ENCODE measurements at places on chromosomes 6 and 20.

DNA sequence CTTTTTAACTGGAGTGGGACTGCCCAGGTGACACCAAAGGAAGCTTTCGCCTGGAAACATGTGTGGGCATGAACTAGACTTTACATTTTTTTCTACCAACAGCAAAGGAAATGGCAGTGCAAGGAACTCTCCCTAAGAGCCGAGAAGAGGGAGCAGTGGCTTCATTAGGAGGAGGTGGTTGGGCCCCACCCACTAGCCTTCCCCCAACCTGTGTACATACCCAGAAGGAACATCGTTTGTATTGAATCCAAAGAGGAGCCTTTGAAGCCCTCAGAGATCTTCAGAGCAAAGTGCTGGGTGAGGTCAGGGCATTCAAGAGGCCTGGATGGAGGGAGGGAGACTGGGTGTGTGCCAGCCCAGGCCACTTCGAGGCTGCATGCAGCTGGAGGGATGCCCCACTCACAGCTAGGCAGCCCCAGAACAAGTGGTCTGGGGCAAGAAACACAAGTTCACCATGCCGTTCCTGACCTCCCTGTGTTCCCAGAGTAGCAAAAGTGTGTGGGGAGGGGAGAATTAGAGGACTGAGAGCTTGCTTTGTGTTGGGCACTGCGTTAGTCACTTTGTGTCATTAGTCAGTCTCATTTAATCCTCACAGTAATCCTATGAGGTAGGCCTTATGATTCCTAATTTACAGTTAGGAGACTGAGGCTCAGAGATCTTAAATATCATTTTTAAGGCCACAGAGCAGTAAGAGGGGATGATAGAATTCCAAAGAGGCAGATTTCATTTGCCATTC, 191.6 kb upstream of the SUPT3H start:
- DNase-seq: no peak

- DNase-seq: no peak
Observed at GRCh38 chr6:19454721-19455392, 382.3 kb upstream of the ID4 start.

DNA sequence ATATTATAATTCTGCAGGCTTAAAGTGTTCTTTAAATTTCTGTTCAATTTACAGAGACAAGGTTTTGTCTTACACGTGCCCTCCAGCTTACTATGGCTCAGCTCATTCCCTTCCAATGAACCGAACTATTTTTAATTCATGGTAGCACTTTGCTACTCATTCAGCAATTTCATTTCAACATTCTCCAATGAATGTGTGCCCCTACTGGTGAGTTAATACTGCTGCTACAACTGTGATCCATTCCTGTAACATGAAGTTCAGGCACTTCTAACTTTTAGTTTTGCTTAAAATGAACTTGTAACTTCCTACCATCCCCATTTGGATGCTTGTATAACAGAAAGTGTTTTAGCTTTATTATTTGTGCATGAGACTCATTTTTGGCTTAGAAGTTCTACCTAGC, 99.7 kb downstream of the F13A1 start:
- DNase-seq: peak; percentile 15

- peak; percentile 86 for DNase-seq
Observed at GRCh38 chr6:10140824-10141223, 274.1 kb downstream of the TFAP2A start.

GRCh38 chr6:134772671-134773360, 177.1 kb downstream of the ALDH8A1 start:
- DNase-seq: no peak

- no peak for DNase-seq
Observed at GRCh38 chr6:147407571-147407970, 100.9 kb upstream of the SAMD5 start.

DNA sequence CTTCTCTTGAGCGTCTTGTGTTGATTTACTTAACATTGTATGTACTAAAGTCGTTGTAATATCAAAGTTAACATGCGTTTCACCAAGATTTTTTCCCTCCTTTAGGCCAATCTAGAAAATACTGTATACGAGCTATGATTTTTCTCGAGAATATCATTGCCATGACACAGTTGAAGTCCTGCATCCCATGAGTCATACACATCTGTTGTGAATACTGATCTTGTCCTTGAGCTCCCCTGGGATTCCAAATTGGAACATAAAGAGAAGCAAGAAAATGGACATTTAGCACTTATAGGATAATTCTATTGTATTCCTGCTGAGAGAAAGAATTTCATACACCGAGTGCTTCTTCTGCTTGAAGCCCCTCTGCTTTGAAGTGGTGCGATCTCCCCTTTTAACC, 109.6 kb downstream of the SLC35B3 start:
- DNase-seq: no peak

DNA sequence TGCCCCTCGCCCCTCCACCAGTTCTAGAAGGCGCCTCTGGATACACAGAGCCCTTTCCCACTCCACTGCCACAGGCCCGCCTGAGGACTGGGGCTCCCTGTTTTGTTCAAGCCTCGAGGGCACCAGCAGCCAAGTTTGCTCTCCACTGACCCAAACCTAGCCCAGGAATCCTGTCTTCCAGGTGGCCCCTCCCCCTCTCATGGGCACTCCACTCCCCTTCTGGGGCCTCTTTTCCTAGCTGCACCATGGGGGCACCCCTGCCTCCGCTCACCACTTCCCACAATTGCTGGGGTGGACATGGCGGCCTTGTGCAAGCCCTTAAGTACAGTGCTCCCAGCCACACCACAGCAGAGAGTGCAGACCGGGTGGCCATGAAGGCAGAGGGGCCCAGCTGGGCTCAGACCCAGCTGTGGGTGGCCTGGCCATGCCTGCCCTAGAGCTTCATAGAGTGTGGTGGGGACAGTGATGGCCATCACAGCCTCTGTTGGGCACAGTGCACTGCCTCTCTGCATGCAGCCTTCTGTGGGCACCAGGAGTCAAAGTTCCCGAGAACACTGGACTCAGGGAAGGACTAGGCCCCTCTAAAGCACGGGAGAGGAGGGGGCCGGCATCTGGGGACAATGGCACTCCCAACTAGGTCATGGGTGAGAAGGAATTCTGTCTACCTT, 1.3 kb downstream of the MYL9 start:
- DNase-seq: no peak

GRCh38 chr6:132513831-132514545, 1.1 kb upstream of the STX7 start:
- DNase-seq: no peak

DNA sequence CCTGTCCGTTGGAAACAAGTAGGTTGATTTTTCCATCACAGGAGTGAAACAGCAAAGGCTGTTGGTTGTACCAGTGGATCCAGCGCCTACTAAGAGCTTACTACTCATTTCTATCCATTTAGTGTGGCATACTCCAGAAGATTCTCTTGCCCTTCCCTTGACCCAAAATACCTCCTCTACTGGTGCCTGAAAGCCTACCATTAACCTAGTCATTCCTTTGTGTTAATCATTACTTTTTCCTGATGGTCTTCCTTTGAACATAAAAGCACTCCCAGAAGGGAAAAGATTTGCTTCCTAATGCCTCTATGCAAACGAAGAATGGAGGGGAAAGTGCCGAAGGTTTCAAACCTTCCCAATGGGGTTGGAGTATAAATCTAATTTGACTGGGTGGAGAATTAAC, 123.3 kb downstream of the QRSL1 start:
- no peak for DNase-seq

GRCh38 chr6:105890521-105891244, 195.5 kb upstream of the PRDM1 start:
- no peak for DNase-seq

- no peak for DNase-seq
Observed at GRCh38 chr20:46551522-46552381, 1.3 kb upstream of the OCSTAMP start.

- DNase-seq: no peak
Observed at GRCh38 chr6:138225953-138226352, 7.7 kb upstream of the PBOV1 start.

DNA sequence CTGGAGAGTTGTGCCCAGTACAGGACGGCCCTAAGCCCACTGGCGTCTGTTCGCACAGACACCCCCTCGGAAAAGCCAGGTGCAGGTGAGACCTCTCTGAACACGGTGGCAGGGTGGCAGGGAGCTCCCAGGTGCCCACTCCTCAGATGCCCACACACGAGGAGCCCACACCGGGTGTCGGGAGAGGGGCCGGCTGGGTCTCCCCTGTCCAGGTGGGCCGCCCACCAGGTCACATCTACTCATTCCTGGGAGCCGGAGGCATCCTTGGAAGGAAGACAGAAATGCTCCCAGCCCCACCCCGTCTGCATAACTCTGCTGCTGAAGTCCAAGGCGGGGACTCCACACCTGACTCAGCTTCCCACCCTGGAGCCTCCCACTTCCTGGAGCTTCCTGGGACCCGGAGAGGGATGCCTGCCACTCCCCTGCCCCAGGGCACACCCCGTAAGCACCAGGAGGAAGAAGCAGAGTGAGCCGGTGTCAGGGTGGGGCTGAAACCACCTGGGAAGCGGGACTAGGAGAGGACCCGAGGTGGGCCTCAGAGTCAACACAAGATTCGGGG, 2.5 kb downstream of the SRMS start:
- no peak for DNase-seq

GRCh38 chr20:57173986-57174385, 92.5 kb downstream of the BMP7 start:
- DNase-seq: no peak

- DNase-seq: no peak
Observed at GRCh38 chr20:10558635-10559187, 115.1 kb downstream of the JAG1 start.

DNA sequence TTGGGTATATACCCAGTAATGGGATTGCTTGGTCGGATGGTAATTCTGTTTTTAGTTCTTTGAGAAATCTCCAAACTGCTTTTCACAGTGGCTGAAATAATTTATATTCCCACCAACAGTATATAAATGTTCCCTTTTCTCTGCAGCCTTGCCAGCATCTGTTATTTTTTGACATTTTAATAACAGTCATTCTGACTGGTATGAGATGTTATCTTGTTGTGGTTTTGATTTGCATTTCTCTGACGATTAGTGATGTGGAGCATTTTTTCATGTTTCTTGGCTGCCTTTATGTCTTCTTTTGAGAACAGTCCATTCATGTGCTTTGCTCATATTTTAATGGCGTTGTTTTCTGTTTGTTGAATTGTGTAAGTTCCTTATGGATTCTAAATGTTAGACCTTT, 641.6 kb downstream of the HACE1 start:
- no peak for DNase-seq

DNA sequence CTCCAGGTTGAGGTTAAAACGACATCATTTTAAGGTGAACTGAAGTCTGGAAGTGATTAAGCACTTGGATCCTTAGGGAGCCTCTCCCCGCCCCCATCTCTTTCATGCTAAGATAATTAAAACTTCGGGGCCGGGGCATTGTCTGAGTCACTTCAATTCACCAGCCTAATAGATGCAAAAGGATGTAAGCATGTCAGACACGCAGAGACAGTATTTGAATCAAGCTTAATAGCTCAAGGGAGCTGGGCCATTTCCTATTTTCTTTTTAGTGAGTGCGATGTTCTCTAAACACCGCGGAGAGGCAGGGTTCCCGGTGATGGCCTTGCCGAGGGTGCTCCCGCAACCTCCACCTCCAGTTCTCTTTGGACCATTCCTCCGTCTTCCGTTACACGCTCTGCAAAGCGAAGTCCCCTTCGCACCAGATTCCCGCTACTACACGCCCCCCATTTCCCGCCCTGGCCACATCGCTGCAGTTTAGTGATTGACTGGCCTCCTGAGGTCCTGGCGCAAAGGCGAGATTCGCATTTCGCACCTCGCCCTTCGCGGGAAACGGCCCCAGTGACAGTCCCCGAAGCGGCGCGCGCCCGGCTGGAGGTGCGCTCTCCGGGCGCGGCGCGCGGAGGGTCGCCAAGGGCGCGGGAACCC, 516 bp upstream of the IRF4 start:
- DNase-seq: no peak

GRCh38 chr6:145292066-145292465, 443.3 kb downstream of the EPM2A start:
- no peak for DNase-seq

DNA sequence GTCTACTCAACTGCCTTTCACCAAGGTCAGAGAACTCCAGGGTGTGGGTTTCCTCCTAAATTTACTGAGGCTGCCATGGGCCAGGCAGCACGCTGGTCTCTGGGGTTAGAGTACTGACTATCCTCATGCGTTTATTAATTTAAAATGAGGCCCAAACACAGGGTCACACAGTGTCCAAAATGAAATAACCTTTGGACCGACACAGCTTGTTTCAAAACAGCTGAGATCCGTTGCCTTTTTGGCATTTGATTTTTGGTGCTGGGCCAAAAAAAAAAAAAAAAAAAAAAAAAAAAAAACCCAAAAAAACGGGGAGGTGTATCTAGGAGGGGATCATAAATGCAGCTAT, 14.6 kb upstream of the TOX2 start:
- no peak for DNase-seq

DNA sequence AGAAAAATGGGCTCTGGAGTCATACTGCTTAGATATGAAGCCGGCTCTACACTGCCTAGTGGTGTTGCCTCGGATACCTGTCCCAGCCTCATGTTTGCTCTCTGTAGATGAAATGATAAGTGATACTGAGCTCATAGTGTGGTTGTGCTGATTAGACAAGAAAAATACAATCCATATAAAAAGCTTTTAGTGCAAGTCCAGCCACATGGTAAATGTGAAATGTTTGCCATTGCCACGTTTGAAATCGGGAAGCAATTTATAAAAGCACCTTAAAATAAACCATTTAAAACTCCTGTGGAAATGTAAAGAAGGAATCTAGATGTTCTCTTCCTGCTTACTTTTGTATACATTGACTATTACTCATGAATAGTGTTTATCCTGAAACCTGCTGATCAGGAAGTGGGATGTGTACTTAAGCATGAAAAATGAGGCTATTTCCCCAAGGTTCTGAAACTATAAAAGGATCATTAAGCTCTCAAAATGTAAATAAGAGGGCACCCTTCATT, 13.1 kb upstream of the PBOV1 start:
- peak; percentile 85 for DNase-seq

- no peak for DNase-seq
Observed at GRCh38 chr6:112842330-112842685, 495.2 kb downstream of the RFPL4B start.

- no peak for DNase-seq
Observed at GRCh38 chr6:41707565-41708200, 27.7 kb downstream of the TFEB start.

DNA sequence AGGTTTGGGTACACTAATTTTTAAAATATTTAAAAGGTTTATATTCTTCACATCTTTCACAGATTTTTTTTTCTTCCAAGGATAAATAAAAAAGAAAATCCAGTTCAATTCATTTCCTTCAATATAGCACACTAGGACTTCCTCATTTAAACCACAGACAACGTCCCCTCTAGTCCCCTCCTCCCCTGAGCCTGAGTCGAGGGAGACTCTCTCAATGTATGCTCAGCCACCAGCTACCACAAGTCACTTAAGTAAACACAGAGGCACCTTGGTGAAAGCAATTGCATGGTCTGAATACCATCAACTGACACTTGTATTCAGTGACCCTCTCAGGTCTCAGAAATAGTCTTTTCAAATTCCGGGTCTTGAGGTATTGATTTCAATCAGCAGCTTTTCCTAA, 88.6 kb downstream of the SIM1 start:
- no peak for DNase-seq

GRCh38 chr6:114315831-114316595, 26.8 kb downstream of the HS3ST5 start:
- DNase-seq: no peak

All from T47D (cell line).